ENCODE measurements at places on chromosomes 2 and 18.
A peak's percentile ranks its signal among the peaks of the same experiment; 100 is the strongest.

DNA sequence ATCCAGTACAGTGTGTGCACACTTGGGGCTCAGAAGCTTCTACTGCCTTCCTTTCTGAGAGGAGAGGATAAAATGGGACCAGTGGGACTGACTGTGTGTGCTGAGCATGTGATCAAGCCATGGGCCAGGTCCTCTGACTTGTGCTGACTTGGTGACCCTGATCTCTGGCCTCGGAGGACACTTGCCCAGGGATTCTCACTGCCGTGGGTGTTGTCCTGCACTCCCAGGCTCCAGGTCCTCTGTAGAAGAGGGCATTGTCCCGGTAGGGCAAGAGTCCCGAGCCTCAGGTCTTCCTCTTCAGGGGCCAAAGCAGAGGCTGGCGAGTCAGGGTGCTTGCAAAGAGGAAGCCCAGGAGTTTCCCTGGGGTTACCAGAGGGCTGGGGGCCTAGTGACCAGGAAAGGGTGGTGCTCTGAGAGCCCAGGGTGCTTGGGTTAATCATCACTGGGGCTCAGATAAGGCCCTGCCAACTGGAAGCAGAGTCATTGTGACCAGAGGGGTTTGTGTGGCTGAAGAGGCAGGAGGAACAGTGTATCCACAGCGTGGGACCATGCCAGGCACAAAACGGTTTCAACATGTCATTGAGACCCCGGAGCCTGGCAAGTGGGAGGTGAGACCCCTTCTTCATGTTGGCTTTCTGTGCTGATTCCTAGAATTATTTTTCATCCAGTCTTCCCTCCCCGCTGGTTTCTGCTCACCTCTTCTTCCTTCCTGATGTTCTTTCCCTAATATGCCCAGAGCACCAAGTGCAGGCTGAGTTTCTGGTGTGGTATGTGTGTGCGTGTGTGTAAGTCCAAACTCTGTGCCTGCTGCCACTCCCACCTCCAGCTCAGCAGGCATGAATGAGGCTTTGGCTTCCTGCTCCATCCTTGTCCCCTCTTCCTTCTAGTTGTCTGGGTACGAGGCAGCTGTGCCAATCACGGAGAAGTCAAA, at the start of gene GCKR:
GCKR (plus strand) TSS at position 483 of the 931 bp plus-strand sequence; CDS start at position 549, 66 bp downstream.
- DNase-seq = no peak

DNA sequence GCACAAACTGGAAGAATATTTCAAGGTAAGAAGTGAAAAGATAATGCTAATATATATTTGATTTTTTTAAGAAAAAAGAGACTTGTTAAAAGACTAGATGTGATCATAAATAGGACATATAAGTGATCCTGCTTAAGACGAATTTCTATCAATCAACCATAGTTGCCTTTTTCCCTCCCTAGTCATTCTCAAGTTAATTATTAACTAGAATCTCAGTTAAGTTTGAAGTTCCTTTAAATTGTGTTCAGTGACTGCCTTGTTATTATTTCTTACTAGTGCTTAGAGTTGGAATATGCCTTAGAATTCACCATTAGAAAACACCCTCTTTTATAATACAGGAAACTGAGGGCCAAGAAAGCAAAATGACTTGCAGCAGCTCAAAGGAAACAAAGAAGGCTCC, 141.5 kb upstream of the SP5 start:
- no peak for DNase-seq

GRCh38 chr2:109702250-109702985, 88.3 kb downstream of the SOWAHC start:
- peak; percentile 79 for DNase-seq

DNA sequence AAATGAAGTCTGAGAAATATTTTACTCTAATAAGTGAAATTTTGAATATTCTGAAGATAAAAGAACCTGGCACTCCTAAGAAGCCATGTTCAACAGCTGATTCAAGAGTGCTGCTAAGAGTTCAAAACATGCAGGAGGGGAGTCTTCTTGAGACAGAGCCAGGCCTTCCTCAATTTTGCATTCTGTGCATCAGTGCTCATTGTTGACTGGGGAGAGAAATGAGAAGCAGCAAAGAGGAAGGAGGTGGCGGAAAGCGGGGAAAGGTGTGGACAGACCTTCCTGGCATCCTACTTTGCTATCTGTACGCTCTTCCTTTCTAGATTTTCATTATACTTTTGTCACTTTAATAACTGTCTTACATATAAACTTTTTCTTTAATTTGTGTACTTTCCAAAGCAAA, 29.7 kb upstream of the TXNDC2 start:
- no peak for DNase-seq

DNA sequence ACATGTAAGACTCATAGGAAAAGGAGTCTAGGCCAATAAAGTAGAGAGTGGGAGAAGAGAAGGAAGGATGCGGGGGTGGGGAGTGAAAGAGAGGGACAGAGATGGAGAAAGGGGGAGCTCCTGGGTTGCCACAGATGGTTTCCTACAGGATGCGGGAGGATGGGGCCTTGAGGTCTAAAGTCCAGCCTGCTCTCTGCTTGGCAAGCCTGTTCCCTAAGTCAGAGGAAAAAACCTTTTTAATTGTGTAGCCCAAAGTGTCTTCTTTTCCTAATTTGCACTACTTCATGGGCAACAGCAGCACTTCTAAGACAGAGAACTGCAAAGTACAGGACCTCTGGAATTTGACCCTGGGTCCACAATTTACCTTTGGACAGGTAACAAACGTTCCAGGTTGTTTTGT, 1.4 kb upstream of the FAM110C start:
- no peak for DNase-seq

DNA sequence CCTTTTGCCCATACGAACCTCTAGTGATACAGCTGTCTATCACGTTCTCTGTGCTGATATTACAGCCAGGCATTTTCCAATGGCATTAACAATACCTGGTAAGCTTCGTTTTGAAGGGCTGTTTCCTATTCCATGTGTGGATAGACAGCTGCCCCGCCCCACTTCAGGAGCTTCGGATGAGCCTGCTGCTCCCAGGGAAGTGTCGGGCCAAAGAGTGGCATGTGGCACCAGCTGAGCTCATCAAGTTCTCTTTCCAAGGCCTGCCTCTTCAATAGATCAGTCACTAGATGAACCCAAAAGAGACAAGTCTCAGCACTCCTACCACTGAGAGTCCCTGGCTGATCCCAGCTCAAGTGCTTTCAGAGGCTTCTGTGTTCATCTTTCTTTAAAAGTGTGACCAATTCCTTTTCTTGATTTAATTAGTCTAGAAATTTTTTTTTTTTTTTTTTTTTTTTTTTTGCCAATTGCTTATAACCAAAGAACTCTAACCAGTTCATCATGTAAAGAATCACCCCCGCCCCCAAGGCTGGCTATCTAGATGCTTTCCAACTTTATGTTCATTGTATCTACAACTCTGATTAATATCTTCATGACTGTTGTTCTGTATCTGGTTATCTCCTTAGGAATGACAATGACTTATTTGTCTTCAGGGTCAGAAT, 46.6 kb downstream of the HDAC4 start:
- DNase-seq = no peak

GRCh38 chr18:28485918-28486317, 309.0 kb upstream of the CDH2 start:
- no peak for DNase-seq

GRCh38 chr2:240964704-240965295, 33.6 kb upstream of the SNED1 start:
- DNase-seq = no peak

DNA sequence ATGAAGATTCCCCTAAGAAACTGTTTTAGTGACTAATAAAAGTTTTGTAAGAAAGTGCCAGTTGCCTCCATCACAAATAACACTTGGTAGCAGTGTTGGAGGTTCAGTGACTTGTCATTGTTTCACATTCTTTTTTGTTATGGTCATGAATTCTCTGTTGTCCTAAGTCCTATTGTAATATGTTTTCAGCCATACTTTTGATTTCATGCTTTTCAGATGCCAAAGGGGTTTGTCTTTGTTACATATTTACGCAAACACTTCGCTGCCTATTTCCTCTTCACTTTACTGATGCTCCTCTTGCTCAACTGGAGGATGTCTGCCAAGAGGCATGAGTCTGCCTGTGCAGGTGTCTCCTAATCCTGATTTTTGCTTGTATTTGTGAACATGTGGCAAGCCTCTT, 66.6 kb downstream of the PHLPP1 start:
- DNase-seq = no peak

- no peak for DNase-seq
Observed at GRCh38 chr18:74549591-74550104, 15.3 kb downstream of the CNDP1 start.

DNA sequence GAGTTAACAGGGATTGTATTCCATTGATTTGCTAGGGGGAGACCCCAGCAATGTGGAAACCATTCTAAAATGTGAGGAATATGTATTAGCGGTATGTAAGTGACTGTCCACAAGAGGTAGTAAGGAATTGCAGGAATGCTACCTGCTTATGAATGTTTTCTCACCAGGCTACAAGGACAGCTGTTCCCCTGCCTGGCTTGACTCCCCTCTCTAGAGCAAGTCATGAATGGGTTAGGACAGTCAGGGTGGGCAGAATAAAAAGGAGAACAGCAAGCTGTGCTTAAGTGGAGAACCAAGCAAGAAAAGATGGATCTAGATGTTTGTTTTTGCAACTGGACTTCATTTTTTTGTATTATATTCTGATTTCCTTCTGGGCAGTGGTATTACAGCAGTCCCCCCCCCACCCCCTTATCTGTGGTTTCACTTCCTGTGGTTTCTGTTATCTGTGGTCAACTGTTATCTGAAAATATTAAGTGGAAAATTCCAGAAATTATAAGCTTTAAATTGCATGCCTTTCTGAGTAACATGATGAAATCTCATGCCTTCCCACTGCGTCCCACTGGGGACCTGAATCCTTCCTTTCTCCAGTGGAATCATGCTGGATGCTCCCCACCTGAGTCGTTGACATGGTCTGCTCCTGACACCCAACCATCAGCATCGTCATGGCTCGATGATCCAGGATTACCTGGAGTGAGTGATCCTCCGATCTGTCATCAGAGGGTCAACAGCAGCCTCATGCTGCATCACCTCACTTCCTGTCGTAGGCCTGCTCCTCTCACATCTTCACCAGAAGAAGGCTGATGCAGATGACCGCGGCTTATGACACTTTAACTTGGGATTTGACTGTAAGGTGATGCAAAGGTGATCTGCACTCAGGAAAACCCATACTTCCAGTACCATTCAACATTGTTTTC, 52.2 kb downstream of the VAPA start:
- DNase-seq = no peak

DNA sequence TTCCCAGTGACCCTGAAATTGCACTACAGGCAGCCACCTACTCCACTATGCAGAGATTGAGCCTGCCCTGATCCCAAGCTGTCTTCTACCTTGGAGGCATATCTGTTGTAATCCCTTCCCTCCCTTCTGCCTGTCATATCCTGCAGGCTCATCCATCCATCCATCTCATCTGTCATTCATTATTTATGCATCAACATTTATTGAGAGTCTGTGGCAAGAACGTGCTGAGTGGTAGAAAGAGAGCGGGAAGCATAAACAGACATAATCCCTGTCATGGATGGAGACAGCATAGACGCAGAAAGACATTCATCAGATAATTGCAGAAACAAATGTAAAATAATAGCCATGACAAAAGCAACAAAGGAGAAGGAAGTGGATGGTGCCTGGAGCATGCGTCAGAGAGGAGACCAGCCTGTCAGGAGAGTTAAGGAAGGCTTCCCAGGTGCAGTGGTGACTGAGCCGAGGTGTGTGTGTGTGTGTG, 110.7 kb upstream of the STPG4 start:
- no peak for DNase-seq

DNA sequence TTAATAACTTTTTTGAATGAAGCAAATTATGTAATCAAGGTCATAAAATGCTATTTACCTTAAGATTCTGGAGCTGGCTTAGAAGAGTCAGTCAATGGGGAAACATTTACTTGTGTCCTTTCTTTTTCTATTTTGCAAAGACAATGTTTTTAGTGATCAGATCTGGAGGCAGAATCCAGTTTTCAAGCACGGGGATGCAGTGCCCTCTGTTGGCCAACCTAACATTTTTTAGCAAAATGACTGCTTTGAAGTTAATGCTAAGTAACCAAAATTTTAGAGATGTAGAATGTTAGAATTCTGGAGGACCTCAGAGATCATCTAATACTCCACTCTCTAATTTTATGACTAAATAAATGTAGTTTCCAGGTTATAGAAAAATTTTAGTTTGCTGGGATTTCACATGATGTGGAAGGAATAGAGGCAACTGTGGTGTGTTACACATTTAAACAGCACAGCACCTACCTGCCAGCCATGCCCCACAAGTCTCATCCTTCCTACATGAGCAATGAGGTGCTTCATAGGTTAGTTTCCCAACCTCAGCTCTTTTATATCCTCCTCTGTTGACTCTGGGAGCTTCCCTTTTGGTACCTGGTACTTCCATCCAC, 23.6 kb upstream of the SLC9A4 start:
- no peak for DNase-seq

- no peak for DNase-seq
Observed at GRCh38 chr2:173226899-173227698, 127.6 kb upstream of the CDCA7 start.

DNA sequence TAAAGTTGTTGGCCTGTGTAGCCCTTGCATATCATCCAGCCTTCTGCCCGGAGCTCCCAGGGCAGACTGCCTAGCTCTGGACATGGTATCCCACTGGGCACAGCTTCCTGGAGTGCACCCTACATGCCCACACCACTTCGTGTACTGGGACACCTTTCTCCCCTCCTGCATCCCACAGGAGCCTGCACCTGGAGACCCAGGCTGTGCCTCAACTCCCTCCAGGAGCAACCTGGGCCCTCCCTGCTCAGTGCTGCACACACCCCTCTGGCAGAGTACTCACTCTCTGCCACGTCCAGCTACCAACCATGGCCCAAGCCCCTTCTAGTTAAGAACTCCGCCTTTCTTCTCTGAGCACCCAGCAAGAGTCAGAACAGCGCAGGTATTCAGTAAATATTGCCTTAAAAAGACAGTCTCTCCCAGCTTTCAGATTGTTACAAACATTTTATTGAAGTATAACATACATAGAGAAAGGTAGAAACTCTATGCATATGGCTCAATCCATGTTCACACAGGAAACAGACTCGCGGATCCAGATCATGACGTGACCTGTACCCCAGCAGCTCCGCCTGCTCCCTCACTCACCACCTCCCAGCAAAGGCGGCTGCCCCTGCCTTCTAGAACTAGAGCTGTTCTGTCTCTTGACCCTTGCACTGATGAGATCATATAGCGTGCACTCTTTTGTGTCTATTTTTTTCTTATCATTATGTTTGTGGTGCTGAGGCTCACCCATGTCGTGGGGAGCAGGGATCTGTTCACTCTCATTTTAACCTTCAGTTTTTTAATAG, 98.4 kb upstream of the MYCN start:
- no peak for DNase-seq

DNA sequence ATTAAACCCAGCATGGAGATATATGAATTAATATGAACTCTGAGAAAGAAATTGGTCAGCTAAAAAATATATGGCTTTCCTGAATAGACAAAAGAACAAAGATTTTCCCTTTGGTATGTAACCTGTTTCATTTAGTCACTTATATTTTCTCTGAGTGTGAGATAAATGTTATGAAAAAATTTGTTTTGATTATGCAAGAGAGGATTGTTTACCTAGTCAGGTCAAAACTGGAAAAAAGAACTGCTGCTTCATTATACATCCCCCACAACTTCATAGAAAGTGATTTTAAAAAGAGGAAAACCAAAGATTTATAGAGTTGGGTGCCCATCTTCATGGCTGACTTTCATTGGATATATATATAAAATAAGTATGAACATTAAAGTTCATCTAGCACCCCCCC, 242.2 kb upstream of the FN1 start:
- no peak for DNase-seq

- no peak for DNase-seq
Observed at GRCh38 chr2:204177251-204177976, 240.9 kb downstream of the ICOS start.

GRCh38 chr2:11788461-11789124, 42.2 kb downstream of the LPIN1 start:
- no peak for DNase-seq

Data from kidney epithelial cell (primary cell).